CD4-positive, alpha-beta T cell treated with Interleukin-15 for 4 hours (primary cell): ENCODE measurements at places on chromosomes 5 and 9.

DNA sequence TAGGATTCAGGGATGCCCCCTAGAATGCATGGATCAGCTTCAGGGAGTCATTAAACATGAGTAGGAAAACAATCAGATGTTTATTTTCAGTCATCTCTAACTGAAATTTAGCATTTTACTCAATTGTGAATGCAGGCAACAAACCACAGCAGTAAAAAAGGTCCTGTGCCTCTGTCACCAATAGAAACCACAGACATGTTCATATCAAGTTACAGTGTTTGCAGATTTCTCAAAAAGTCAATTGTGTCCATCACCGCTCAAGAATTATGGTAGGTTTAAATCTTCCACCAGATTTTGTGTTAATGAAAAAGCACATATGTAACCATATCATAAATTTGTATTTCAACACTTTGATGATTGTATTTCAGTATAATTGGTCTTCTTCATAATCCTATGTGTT is 68.4 kb upstream of the SLC1A1 start:
- no peak for DNase-seq

GRCh38 chr9:87872079-87872624 is 10.5 kb upstream of the SPATA31E1 start:
- no peak for DNase-seq

GRCh38 chr5:88815050-88815789 is 67.8 kb downstream of the MEF2C start:
- DNase-seq, result no peak

GRCh38 chr9:106753155-106753671 is 109.8 kb upstream of the ZNF462 start:
- DNase-seq, result peak; percentile 0

DNA sequence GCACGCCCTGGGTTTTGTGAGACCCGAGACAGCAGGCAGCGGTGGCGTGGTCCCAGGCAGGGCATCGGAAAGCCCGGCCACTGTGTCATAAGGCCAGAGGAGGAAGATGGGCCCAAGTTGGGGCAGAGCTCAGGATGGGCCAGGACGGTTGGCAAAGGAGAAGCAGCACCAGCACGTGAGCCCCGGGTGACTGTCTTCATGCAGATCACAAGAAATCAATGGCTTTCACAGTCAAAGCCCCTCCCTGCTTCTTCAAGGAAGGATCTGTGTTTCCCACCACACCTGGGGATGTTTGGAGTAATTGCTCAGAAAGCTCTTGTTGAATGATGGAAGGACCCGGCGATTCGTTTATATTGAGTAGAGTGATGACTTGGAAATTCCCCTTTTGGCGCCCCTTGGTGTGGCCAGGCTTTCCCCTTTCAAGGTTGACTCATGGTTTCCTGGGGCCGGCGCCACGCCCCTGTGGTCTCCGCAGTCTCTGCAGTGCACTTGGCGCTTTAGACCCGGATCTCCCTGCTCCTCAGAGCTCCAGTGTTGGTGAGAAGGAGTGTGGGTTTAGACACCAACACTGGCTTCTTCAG is 52.1 kb downstream of the IL31RA start:
- peak; percentile 68 for DNase-seq

- no peak for DNase-seq
Observed at GRCh38 chr5:133108481-133108921, 56.7 kb downstream of the HSPA4 start.

- DNase-seq, result no peak
Observed at GRCh38 chr9:108484468-108484867, 371.3 kb downstream of the ACTL7B start.

GRCh38 chr5:168818558-168818957 is 239.4 kb upstream of the PANK3 start:
- DNase-seq, result no peak

DNA sequence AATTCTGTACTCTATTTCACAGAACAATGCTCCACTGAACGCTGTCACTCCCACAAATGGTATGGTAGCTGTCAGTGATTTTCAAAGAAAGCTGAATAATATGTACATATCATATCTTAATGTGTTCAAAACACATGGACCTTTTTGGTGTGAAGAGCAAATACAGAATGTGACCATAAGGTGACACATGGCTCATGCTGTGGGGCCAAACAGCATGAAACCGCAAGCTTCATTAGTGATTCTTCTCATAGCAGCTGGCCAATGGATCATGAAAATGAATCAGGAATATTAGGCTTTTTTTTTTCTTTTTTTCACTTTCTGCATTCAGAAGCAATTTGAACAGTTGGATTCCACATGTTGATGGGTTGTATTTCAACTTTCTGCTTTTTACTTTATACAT is 54.9 kb upstream of the CDH9 start:
- DNase-seq, result no peak

- no peak for DNase-seq
Observed at GRCh38 chr5:78506261-78507024, 142.1 kb downstream of the LHFPL2 start.

GRCh38 chr5:142972064-142972570 is 201.9 kb downstream of the ARHGAP26 start:
- DNase-seq, result no peak

DNA sequence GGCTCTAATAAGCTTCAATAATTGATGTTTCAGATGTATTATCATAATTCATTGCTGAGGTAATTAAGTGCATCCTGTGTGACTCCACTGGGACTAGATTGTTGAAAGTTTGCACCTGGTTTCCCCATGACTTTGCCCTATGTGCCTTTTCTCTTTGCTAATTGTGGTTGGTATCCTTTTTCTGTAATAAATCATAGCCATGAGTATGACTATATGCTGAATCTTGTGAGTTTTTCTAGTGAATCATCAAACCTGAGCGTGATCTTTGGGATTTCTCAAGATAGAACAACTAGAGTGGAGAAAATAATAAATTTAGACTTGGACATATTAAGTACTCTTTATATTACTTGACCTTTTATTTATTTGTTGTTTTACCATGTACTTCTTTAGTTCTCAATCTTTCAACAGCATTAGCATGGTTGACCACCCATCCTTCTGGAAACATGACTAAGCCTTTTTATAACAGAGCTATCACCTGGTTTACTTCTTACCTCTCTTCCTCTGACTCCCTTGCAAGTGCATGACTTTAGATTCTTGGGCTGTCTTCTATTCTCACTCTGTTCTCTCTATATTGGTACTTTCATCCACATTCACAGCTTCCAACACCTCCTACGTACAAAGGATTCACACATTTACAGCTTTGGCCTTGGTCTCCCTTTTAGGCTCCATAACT is 239.6 kb upstream of the TAS2R1 start:
- no peak for DNase-seq

DNA sequence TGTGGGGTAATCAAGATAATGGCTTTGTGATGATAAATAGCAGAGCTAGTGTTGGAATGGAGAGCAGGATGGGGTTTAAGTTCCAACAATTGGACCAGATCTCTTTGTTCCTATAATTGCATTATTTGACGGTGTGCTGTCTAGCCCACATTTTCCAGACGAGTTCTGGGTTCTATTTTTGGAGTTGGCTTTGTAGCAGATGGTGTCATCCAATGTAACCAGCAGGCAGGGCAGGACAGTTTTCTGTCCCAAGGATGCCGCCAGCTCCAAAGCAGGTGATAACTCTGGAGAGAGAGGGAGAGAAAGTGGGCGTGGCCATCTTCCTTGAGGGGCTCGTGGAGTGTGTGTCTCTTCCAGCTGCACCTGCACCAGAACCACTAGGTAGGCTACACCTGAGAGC is 251.3 kb downstream of the KIF4B start:
- DNase-seq, result no peak

GRCh38 chr5:62017092-62017491 is 288.9 kb upstream of the KIF2A start:
- DNase-seq, result no peak

DNA sequence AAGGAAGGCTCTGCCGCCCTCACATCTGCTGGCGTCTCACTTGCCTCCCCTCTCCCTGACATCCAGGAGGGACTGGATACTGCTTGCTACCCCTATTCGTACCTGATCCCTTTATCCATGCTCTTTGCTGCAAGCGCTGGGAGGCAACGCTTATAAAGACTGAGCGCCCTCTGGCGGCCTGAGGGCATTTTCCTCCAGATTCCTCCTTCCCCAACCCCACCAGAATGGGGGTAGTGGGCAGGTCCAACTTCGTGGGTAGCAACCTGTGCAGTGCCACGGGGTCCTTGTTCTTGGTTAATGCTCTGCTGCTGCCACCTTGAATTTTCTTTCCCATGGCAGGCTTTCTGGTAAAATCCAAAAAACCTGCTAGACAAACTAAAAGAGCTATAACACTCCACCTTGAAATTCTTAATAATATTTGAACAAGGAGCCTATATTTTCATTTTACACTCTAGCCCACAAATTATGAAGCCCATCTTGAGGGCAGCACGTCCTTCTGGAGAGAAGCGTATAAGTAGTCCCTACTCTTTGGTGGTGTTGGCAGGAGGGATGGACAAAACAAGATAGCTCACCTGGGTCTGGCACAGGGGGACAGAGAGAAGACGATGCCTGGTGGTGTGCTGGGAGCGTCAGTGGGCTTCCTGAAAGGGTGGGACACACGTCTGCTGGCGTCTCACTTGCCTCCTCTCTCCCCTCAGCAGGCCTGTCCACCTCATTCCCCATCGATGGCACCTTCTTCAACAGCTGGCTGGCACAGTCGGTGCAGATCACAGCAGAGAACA is 52.5 kb downstream of the JADE2 start:
- DNase-seq, result peak; percentile 72

DNA sequence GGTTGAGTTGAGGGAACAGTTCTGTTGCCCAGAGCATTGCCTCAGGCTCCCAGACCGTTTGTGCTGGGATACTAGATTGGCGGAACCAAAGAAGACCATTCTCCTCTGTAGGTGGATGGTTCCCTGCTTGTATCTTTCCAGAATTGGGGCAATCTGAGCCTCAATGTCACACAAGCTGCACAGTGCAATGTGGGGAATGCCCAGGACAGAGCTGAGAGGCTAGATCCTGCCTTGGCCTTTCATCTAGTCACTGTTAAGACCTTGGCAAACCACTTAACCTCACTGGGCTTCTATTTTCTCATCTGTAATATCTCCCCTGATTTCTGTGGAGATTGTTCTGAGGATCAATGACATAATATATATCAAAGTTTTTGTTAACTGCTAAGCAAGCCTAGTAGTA is 16.9 kb upstream of the ERAP2 start:
- no peak for DNase-seq

- no peak for DNase-seq
Observed at GRCh38 chr5:43245724-43246385, 53.8 kb downstream of the NIM1K start.

GRCh38 chr5:133247881-133248624 is 196.2 kb downstream of the HSPA4 start:
- no peak for DNase-seq

- DNase-seq, result no peak
Observed at GRCh38 chr9:136416427-136416826, 6.0 kb downstream of the PMPCA start.

GRCh38 chr9:135582966-135583687 is 21.6 kb downstream of the PAEP start:
- DNase-seq, result no peak

DNA sequence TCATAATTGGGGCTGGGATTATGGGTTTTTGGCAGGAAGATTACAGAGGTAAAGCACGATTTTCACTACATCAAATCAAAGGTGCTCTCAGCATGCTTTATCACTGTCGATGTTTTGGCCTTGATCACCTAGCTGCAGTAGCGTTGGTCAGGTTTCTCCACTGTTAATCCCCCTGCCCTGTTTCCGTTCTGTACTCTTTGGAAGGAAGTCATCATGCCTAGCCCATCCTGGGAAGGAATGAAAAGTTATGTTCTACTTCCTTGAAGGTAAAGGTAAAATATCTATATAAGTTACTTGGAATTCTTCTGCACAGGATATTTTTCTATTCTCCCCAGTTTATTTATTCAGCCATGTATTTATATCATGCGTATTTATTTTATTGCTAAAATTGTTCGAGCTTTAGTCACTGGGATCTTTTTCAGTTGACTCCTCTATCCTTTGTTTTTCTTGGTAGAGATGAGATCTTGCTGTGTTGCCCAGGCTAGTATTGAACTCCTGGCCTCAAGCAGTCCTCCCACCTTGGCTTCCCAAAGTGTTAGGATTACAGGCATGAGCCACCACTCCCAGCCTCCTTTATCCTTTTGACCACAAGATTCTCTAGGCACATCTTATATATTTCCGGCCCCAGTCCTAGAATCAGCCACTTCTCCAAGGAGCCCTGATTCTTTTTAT is 25.3 kb downstream of the FAF2 start:
- DNase-seq, result no peak

DNA sequence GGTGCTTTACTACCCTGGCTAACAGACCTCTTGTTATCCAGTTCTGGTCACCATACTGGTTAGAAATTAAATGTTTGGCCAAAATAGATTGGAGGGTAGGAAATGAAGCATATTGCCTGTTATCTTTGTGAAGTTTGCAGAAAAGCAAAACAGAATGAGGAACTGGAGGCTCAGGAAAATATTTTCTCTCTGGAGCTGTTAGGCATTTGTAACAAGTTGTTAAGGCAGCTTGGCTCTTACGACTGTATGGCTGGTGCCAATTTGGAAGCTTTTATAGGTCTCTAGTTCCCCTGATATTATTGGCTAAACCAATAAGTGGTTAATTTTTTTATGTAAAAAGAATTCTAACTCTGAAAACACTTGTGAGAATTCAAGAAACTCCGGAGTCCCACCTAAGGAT is 35.8 kb downstream of the CDH6 start:
- no peak for DNase-seq

DNA sequence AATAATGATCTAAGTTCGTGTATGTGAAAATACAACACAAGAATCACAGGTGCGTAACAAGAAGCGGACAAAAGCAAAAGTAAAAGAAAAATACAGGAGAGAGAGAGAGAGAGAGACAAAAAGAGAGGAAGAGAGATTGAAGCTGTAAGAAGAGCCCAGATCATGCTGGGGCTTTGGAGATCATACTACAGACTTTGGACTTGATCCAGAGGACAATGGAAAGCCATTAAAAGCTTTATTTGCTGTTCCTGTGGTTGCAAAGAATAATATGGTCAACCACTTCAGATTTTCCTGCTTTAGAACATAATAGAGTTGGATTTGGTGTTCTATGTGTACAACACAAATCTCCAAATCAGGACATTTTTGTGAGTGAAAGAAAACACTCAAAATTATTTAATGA is 561.4 kb downstream of the CAAP1 start:
- no peak for DNase-seq

GRCh38 chr9:89476546-89476945 is 21.4 kb downstream of the SEMA4D start:
- no peak for DNase-seq

GRCh38 chr5:32100230-32100629 is 73.9 kb downstream of the GOLPH3 start:
- no peak for DNase-seq
